ENCODE measurements at places on chromosomes 2 and 18.

GRCh38 chr2:193965263-193965662 is 1691.8 kb upstream of the SLC39A10 start:
- no peak for DNase-seq

DNA sequence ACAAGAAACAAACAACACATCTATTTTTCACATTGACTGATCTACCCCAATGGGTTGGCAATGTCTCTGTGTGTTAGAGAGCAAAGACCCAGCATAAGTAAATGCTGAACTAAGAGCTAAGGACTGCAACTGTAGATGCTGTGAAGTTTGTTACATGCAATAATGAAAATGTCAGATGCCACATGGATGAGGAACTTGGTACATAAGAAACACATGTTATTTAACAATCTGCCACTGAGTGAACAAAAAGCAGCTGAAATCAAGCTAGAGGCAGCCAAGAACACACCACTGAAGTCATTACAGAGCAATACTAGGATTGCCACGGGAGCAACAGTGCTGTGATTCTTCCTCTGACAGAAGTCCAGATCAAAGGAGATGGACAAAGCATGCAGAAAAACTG is 389.4 kb downstream of the CDH2 start:
- DNase-seq, result no peak

DNA sequence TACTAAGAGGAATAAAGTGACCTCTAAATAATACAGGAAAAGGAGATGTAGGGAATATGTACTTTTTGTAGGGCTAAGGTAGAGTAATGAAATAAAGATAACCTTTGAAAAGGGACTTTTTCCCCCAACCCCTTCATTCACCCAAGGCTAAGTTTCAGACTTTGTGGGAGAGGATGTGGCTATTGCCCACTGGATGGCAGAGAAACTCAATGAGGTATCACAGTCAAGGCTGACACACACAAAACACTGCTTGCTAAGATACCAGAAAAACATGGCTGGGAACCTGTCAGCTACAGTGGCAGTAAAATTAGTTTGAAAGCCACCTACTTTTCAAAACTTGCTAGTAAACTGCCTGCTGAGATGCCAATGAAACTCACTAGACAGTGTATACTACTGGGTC is 158.8 kb upstream of the WDSUB1 start:
- no peak for DNase-seq

- DNase-seq, result no peak
Measured at GRCh38 chr2:144464730-144465129, 55.2 kb downstream of the ZEB2 start.

DNA sequence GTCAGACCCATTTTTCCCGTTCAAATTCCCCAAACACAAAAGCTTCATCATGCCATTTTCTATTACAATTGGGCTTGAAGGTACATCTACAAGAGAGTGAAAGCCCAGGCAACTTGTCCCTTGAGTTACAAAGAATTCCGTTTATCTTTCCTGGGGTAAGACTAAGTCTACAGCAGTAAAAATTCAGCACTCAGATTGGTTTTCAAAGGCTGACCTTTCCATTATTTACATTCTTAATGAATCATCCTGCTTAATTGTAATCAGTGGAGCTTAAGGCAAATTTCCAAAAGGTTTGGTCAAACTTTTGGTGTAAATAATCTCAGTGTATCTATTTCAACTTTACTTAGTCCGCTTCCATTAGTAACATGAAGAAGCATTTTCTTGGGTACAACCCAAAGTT is 33.4 kb upstream of the ST3GAL5 start:
- DNase-seq, result no peak

GRCh38 chr18:74316257-74317170 is 875 bp downstream of the C18orf63 start:
- no peak for DNase-seq

GRCh38 chr2:11224887-11225286 is 69.6 kb downstream of the SLC66A3 start:
- DNase-seq, result no peak

DNA sequence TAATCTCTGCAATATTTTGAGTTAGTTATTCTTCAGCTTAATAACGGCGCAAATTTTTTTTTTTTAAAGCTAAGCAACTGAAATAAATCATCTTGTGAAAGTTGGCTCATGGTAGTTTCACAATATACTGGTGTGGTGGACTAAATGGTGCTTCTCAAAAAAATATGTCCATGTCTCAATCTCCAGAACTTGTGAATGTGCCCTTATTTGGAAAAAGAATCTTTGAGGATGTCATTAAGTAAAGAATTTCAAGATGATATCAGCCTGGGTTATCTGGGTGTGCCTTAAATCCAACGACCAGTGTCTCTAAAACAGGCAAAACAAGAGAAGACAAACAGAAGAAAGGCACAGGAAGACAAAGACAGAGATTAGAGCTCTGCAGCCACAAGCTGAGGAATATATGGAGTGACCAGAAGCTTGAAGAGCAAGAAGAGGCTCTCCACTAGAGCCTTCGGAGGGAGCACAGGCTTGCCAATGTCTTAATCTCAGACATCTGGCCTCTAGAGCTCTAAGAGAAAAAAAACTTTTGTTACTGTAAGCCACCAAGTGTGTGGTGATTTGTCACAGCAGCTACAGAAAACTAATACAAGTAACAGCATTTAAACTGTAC is 71.4 kb downstream of the HNMT start:
- no peak for DNase-seq

- no peak for DNase-seq
Measured at GRCh38 chr2:160332318-160332717, 132.2 kb upstream of the ITGB6 start.

DNA sequence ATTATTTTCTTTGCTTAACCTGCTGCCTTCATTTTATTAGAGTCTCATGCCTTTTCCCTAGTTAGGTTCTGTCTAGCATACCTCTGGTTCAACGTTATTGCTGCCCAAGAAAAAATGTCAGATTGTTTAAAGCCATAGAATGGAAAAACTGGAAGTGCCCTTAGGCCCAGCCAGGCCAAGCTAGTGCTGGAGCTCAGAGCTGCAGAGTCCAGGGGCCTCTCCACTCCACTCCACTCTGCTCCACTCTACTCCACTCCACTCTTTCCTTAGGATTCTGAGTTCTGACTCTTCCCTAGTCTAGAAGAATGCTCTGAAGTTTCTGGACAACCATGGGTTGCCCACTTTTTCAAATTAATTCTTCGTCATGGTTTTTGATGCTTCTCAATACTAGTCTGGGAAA is 155.6 kb downstream of the SETBP1 start:
- DNase-seq, result no peak

GRCh38 chr18:61554117-61554776 is 221.0 kb downstream of the CDH20 start:
- DNase-seq, result no peak

GRCh38 chr2:231397011-231397927 is 1.8 kb downstream of the B3GNT7 start:
- DNase-seq, result no peak

DNA sequence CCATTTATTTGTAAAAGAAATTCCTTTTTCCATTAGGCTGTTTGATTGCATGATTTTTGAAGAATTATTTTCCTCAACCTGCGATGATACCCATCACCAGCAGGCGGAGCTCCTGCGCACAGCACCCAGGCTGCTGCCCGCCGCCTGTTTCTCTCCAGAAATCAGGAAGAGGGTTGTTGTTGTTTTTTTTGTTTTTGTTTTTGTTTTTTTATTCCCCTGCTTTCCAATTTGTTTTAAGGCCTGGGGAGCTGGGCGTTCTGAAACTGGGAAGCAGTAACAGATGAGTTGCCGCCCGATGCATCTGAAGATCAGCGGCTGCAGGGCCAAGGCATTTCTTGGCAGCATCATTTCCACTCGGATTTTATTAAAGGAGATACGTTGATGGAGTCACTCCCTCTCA is 132.1 kb downstream of the MBP start:
- no peak for DNase-seq

- no peak for DNase-seq
Measured at GRCh38 chr2:238489896-238490295, 63.2 kb downstream of the ASB1 start.

DNA sequence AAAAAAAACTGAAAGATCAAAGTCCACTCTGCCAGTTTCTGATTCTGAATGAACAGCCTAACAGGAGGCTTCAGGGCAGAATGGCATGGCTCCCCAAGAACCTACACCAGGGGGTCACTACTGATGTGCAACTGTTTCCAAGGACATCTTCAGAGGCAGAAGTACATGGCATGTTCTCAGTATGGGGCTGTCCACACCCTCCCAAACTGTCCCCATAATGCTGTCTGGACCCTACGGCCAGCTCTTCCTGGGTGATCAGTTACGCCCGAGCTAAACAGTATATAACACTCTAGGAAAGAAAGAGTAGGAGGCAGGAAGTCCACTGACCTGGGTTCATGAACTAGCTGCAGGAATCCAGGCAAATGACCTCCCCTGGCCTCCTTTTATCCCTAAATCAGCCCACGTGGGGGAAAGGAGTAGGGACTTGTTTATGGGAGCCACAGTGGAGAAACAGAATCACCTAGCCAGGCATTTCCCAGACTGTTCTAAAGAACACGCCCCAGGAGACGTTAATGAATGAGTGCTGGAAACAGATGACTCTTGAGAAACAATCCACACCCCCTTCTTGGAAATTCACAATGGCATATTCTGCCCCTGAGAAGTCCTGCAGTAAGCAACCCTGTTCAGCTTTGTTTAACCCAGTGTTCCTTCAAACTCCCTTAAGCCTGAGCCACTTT is 2.5 kb downstream of the TMBIM1 start:
- DNase-seq, result no peak

DNA sequence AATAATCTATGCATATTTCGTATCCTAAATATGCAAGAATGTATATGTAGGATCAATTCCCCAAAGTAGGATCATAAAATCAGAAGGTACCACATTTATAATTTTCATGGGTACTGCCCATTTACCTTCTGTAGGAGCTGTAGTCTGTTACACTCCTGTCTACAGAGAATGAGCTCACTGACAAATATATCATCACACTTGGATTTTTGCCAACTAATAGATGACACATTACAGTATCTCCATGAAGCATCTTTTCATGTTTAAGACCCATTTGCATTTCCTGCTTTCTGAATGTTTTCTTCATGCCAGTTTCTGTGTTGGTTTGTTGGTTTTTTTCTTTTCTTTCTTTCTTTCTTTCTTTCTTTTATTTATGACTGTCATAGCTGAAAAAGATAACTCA is 70.9 kb upstream of the EML6 start:
- DNase-seq, result no peak

GRCh38 chr18:63445037-63445436 is 22.8 kb upstream of the VPS4B start:
- no peak for DNase-seq

DNA sequence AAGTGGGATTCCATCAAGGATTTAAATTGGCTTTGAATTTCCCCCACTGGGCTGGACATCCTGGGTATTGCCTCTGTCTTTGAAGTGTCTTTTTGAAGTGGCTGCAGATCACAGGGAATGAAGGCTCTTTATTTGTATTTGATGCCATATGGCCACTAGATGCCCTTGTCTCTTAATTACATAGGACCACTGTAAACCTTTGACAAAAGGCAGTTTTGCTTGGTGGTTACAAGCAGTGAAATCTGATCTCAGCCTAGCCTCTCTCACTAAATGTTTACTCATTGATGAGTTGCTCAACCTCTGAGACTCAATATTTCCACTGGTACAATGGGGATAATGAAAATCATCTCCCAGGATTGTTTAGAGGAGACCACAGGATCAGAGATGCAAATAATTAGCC is 102.2 kb downstream of the INSIG2 start:
- no peak for DNase-seq

DNA sequence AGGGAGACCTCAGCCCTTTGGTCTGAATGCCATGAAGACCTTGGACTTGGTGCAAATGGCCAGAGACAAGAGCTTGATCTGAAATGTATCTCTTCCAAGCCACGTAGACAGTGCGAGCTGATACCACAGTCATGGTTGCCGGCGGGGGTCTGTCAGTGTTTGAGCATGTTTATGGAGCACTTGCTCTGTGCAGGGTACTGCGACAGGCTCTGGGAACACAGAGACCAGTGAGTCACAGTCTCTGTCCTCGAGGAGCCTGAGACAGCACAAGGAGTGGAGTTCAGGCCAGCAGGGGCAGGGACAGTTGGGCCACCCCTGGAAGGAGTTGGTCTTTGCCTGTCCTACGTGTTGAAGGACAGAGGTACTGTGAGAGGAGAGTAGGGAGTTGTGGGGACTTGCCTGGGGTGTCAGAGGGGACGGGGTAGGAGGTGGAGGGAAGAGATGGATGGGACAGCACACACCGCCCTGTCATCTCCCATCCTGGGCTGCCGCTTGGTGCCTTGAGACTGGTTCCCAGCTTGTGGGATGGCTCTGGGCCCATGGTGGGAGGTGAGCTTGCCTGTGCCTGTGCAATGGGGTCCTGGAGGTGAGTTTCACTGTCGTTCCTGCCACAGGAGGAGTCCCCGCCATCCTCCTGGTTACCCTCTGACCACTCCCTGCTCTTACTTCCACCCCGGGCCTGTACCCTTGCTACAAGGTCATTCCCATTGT is 39.5 kb downstream of the ATP6V1C2 start:
- no peak for DNase-seq

DNA sequence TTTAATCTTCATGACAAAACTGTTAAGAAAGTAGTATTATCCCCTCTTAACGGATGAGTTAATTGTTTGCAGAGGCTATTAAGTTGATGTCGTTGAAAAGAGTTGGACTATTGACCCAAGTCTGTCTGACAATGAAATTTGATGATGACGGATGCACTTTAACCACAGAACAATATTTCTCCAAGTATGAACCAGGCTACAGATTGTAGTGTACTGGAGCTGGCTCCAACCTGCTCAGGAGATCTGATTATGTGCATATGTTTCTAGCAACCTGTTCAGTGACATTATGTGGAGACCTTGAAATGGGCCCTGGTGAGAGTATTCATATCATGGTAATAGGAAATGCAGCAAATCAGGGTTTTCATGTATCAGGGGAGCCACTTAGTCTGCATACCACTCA is 174.1 kb downstream of the CDH7 start:
- DNase-seq, result no peak

GRCh38 chr2:86468162-86469033 is 27.2 kb downstream of the KDM3A start:
- no peak for DNase-seq

DNA sequence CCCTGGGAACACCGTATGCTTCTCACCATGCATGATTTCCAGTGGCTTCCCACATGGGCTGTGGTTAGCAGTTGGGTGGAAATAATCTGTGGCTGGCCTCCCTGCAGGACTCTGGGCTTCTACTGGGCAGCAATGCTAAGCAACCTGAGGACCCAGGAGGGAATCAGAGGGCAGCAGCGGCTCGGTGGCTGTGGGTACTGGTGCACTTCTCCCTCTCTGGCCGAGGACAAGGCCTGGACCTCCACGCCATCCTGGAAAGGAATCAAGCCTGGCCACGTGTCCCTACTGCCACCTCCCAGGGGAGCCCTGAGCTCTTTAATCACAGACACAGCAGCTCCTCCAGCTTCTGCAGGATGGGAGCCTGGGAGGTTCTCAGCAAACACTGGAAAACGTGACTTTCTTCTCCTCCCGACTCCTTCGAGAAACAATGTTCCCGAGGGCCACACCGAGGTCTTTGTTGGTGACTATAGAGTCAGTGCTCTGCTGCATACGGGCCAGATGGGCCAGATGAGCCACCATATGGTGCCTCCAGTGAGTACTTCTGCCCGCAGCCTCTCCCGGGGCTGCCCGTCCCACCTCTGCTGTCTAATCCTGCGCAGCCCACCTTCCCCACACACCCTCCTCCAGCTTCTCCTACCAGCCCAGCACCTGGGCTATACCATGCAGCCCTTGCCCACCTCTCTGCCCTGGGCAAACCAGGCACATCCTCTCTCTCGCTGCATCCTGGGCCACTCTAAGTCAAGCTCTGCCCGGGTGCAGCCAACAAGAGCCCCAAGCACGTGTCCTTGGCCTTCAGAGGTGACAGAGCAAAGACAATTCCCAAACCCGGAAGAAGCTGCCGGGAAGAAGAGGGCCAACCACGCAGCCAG is 42.8 kb upstream of the OTOS start:
- DNase-seq, result no peak

- no peak for DNase-seq
Measured at GRCh38 chr2:112061299-112061698, 6.2 kb downstream of the TMEM87B start.

Measured in NT2/D1 (cell line).